Hematopoietic multipotent progenitor cell treated with erythropoietin and hydrocortisone succinate and interleukin-3 and kit ligand, for 15 days (in vitro differentiated cells): ENCODE measurements at places on chromosomes 4 and X.

- DNase-seq = peak; percentile 50
These were observed at the start of gene UBL4A for GRCh38 chrX:154486396-154487207. Gene UBL4A, minus strand, starts transcription at chrX:154486615. Its CDS starts 31 bp downstream, at chrX:154486584.

DNA sequence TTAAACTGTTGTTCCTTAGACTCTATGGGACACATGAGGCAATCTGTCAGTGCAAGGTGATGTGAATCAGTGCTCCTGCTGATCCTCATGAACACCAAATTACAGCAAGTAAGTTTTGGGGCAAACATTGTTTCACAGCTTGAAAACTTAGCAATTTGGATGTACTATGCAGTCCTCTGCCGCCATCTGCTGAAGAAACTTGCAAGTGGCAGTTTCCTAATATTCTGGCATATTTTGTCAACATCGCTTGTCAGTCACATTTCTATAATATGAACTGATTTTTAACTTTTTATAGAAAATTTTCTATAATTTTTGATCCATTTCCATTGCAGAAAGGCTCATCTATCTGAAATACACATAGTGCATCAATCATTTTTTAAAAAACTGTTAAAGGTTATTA lies 56.3 kb downstream of the ZAR1 start:
- DNase-seq = peak; percentile 44

GRCh38 chrX:1336331-1336943 lies at the start of gene IL3RA:
Gene IL3RA, plus strand, starts transcription at chrX:1336785. Its CDS starts 4,981 bp downstream, at chrX:1341766.
- DNase-seq = no peak

DNA sequence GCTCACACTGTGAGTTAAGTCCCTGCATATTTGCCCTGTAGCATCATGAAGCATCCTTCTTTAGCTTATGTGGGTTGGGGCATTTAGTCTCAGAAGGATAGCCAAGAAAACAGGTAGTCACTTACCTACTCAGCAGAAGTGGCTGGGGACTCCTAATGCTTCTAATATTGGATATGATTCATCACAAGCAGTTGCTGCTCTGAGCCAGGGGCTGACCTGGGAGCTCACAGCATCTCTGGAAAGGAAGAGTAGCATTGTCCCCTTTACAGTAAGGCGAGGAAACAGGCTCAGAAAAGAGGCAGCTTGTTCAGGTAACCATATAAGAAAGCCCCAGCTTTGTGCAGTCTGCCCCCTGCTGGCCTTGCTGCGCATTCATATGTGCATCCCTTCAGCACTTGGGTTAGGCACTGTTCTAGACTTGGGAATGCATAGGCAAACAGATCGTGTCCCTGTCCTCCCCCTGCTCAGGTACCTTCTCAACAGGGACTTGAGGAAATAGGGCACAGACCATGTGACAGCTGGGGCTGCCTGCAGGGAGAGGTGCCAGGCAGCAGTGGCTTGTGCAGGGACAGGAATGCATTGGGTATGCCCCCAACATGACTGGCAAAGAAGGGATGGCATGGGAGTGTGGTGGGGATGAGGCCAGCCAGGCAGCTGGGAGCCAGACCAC lies 35.7 kb upstream of the TBC1D14 start:
- peak; percentile 83 for DNase-seq

DNA sequence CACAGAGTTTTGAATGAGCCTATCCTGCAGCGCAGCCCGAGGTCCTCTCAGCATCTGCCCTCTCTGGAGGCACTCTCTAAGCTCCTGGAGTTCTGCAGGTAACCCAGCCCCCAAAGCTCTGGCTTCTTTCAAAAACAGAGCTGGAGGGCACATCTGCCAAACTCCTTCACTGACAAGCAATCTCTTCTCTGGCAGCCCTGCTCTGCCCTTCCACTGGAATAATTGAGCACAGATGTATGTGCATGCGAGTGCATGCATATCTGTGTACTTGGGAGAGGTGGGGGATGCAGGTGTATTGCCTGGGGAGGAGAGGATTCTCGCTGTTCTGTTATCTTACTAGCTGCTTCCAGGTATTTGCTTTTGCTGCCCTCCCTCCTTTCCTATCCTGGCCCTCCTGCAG lies 22.2 kb upstream of the PLP1 start:
- DNase-seq = no peak

DNA sequence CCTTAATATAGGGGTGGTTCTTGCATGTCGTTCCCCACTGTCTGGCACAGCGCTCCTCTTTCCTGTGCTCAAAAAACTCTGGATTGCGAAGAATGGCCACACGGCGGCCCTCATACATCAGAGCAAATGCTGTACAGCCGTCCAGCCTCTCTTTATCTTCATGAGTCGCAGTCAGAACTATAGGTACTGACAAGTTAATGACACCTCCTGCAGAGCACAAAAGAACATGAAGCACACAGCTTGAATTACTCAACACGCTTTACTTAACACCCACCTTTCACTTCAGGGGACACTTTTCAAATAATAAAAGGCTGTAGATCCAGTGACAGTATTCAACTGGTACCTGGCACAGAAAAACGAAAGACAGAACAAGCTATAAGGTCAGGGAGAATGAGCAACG lies 65.3 kb downstream of the PAPSS1 start:
- no peak for DNase-seq

DNA sequence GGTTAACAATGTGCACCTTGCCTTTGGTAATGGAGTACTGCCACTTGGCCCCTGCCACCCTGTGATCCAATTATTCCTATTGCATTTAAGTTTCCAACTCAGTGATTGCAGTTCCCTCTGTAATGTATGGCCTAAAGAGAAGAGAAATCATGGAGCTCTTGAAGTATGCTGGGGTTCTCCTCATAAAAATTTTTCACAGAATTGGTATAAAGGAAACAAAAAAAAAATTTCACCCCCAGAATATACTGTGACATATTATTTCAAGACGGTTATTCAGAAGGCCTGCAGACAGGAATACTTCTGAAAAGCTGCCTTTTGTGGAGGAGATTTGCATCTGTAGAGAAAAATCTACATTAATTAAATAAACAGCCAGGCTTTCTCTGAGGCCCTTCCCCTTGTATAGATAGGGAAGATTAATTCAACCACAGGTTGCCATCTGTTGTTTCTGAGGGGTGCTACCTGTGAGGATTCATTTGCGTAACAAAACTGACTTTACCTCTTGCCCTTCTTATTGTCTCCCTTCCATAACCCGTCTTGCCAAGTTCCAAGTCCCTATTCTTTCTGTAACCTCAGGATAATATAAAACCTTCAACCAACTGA lies 94.8 kb upstream of the LANCL3 start:
- no peak for DNase-seq

DNA sequence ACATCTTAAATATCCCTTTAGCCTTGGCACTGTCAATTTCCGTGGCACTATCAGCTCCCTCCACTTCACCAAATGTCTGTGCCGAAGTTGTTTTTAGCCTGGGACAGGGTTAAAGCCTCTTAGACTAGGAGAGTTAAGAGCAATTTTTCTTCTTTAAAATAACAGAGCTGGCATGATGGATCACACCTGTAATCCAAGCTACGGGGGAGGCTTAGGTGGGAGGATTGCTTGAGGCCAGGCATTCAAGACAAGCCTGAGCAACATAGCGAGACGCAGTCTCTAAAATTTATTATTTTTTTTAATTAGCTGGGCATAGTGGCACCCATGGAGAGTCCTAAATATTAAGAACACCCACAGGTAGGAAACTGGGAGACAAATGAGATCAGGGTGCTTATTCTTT lies 209.8 kb upstream of the MAGEB18 start:
- no peak for DNase-seq

GRCh38 chr4:148487181-148487580 lies 45.0 kb upstream of the NR3C2 start:
- DNase-seq = no peak

GRCh38 chrX:50609796-50610195 lies 139.2 kb upstream of the DGKK start:
- DNase-seq = no peak

- no peak for DNase-seq
These were observed 105.7 kb upstream of the PDLIM3 start for GRCh38 chr4:185640811-185641675.

- no peak for DNase-seq
These were observed 29.0 kb downstream of the HAND2 start for GRCh38 chr4:173500841-173501591.

DNA sequence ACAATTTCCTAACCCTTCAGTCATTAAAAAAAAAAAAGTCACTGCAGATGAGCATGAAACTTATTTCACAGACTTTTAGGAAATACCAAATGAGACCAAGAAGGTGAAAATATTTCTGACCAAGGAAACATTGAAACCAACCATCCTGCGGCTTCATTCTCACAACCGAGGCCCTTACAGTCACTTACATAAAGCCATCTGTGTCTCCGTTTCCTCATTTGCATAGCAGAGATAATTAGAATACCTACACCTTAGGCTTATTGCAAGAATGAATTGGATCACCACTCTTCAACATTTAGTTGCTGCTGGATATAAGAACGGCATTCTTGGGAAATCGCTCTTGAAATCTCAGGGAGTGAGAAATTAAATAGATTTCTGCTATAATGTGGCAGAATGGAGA lies 356.2 kb downstream of the HS3ST1 start:
- no peak for DNase-seq

GRCh38 chr4:150477869-150478268 lies 104.1 kb upstream of the MAB21L2 start:
- DNase-seq = no peak

- DNase-seq = no peak
These were observed 106.2 kb upstream of the AFAP1 start for GRCh38 chr4:8045909-8046308.

GRCh38 chr4:1868293-1868692 lies 2.9 kb upstream of the NSD2 start:
- DNase-seq = no peak

- no peak for DNase-seq
These were observed 25.2 kb upstream of the TBC1D14 start for GRCh38 chr4:6884341-6884870.

DNA sequence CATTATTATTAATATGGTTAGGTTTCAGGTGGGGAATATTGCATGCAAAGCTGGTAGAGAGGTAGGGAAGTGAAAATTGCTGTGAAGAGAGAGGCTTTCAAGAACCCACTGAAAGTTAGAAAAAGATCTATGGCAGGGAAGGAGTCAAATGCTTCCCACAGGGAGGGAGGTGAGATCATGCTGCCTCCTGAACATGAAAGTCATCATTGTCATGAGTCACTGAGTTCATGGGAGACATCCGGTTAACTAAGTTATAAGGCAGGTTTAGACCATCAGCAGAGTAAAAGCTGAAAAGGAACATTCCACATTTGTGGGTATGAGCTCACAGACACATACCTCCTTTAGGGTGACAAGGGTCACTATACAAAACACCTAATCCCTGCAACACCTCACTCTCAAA lies 16.2 kb downstream of the GATB start:
- DNase-seq = peak; percentile 7

- no peak for DNase-seq
These were observed 94.2 kb downstream of the NYX start for GRCh38 chrX:41541386-41541785.

- no peak for DNase-seq
These were observed 235.7 kb downstream of the FRAS1 start for GRCh38 chr4:78292856-78293255.

DNA sequence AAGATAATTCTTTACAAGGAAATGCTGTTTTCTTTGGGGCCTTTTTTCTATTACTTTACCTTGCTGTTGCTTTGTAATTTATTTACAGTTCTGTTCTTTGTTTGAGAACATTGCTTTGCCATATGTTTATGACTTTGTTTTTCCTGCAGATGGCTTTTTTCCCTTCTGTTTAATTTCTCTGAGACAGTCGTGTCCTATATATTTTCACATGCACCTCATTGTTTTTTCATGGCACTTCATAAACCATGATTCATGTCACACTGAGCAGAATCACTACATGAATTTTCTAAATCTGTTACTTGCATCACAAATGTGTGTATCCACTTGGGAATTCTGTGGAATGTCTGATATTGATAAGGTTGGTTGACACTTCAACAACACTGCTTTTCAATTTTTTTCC lies 33.0 kb upstream of the PNPLA4 start:
- no peak for DNase-seq

DNA sequence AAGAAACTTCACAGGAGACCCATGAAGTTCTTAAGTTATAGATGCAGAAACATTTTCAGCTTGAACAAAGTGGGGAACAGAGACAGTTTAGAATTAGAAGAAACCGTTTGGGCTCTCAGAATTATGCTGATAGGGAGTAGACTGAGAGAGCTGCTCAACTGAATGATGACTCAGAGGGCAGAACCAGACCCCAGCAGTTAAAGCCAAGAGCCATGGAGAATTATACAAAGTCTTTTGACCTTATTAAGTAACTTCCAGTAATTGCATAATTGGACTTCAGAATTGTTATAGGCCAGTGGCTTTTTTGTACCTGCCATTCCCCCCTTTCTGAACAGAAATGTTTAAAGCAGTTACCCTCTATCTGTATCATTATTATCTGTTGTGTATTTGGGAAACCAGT lies 642.1 kb downstream of the CCSER1 start:
- DNase-seq = no peak

DNA sequence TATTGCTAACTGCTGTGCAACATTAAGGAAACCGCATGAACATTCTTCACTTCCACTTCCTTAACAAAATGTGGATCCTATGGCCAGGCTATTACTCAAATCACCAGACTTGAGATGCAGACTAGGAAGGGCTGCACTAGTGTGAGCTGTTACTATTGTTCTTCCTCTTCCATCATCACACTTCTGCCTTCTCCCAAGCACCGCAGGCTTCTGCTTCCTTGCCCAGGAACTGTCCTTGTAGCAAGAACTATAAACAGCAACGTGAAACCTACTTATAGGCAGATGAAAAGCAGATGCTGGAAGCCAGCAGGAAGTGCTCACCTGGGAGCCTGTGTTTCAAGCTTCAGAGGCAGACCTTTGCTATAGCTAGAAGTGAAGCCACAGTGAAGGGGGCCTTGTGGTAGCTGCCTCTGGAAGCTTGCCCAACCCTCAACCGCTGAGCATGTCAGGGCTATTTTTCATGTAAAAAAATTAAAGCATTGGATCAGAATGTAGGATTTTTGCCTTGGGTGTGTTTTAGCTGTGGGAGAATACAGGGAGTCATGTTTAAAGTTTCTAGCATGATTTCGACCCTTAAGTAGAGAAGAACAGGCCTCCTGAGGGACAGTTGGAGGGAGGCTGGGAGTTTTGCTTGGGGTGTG lies 43.9 kb downstream of the CLNK start:
- DNase-seq = no peak

- DNase-seq = no peak
These were observed 396.2 kb upstream of the F9 start for GRCh38 chrX:139134316-139134715.
